ELF-1 (cell line): ENCODE measurements at places on chromosomes 2 and 18.

DNA sequence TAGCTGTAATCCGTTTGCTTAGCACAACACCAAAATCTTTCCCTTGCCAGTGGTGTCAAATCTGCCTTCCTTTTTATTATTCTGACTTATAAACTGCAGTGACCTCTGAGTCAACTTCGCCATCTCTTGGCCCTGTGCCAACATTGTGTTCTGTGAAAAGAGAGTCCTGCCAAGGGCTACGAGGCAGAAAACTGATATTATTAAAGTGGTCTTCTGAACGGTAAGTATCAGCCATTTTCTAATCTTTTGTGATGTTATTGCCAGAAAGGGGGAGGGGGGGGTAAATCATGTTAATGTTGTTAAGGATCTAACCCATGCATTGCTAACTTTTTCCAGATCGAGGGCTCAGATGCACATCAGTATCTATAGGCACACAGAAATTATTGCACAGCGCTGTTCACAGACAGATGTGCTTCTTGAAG lies 121.5 kb upstream of the LTBP1 start:
- DNase-seq = no peak

GRCh38 chr18:13239171-13239956 lies 20.8 kb downstream of the LDLRAD4 start:
- DNase-seq = peak; percentile 50

GRCh38 chr18:13185675-13186198 lies 32.8 kb upstream of the LDLRAD4 start:
- no peak for DNase-seq

- peak; percentile 72 for DNase-seq
Measured at GRCh38 chr2:43131051-43131889, 95.1 kb downstream of the ZFP36L2 start.

- DNase-seq = no peak
Measured at GRCh38 chr2:33395655-33396249, 80.7 kb upstream of the RASGRP3 start.

- no peak for DNase-seq
Measured at GRCh38 chr18:38427736-38428135, 862.1 kb upstream of the CELF4 start.

DNA sequence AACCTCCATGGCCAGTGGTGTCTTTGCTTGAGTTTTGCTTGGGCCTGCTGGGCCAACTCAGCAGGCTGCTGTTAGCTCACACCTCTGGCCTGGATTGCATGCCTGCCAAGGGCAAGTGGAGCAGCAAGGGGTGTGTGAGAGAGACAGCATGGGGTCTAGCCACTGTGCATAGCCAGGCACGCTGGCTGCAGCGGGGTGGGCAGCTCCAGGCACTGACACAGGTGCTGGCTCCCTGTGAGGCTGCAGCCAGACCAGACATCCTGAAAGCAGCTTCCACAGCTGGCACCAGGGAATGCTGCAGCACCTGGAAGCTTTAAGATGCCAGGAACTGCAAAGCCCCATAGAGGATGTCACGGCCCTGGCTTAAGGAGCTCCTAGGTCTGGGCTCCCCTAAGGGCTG lies 376.4 kb upstream of the VWC2L start:
- no peak for DNase-seq

DNA sequence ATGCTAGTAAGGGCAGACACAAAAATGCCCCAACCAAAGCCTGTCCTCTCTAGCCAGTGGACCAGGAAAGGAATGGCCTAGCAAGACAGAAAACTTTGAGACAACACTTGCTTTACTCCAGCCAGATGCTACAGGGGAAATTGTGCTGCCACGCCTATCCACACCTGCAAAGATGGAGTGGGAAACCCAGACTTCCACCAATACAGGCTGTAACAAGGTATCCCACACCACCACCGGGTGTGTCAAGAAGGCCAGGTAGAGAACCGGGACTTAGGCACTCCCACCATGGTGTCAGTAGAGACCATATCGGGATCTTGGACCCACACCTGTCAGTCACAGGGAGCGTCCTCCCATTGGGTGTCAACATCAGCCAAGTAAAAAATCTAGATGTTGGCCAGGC lies 16.2 kb upstream of the ESPNL start:
- DNase-seq = no peak

DNA sequence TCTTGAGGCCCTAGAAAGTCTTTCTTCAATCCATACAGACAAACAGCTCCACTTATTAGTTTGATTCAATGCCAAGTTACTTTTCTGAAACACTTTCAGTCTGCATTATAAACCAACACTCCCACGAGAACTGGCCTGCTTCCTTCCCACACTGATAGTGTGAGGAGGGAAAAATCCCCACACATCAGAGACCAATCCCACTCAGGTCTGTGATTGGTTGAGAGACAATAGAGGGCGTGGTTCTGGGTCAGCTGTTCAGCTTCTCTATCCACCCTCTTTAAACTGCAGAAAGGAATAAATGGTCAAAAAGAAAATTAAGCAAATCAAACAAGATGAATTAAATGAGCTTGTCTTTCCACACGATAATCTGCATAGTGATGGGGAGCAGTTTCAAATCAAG lies 152.5 kb downstream of the NRP2 start:
- DNase-seq = no peak

- DNase-seq = no peak
Measured at GRCh38 chr18:7470101-7470500, 97.0 kb upstream of the PTPRM start.

GRCh38 chr2:33491441-33492084 lies 15.1 kb downstream of the RASGRP3 start:
- DNase-seq = peak; percentile 31

- DNase-seq = peak; percentile 43
Measured at GRCh38 chr2:3451926-3452671, 67.2 kb downstream of the ADI1 start.

DNA sequence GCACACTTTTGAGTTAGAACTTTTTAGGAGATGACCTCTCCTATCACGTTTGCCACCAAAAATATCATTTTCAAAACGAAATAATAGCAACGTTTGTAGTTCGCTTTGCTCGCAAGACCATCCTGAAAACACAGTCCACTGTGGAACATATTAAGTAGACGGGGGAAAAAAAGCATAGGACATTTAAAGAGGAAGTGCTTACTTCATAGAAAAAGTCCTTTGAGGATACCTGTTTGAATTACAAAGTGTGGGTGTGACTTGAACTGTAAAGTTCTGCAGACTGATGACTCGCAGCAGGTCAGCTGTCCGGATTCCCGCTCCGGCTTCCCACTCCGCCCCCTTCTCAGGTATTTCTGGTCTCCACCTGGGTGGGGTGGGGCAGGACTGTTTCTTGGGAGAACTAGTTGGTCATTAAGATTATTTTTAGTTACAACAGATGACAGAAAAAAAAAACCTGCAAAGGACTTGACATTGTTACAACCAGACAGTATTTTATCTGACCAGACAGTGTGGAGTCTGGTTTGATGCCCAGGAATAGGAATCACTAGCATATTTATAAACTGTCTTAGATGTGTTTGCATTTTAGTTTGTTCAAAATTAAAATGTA lies 13.3 kb downstream of the CNOT11 start:
- DNase-seq = peak; percentile 27

- no peak for DNase-seq
Measured at GRCh38 chr2:189297446-189297845, 117.9 kb upstream of the COL5A2 start.

GRCh38 chr2:235698028-235698427 lies 204.2 kb downstream of the AGAP1 start:
- no peak for DNase-seq

GRCh38 chr2:68594674-68595492 lies 48.5 kb upstream of the PROKR1 start:
- DNase-seq = peak; percentile 56

GRCh38 chr18:354003-354402 lies 86.2 kb upstream of the THOC1 start:
- DNase-seq = no peak

- DNase-seq = no peak
Measured at GRCh38 chr18:52408800-52409302, 68.9 kb downstream of the DCC start.

- no peak for DNase-seq
Measured at GRCh38 chr2:21406911-21407310, 283.1 kb downstream of the TDRD15 start.

DNA sequence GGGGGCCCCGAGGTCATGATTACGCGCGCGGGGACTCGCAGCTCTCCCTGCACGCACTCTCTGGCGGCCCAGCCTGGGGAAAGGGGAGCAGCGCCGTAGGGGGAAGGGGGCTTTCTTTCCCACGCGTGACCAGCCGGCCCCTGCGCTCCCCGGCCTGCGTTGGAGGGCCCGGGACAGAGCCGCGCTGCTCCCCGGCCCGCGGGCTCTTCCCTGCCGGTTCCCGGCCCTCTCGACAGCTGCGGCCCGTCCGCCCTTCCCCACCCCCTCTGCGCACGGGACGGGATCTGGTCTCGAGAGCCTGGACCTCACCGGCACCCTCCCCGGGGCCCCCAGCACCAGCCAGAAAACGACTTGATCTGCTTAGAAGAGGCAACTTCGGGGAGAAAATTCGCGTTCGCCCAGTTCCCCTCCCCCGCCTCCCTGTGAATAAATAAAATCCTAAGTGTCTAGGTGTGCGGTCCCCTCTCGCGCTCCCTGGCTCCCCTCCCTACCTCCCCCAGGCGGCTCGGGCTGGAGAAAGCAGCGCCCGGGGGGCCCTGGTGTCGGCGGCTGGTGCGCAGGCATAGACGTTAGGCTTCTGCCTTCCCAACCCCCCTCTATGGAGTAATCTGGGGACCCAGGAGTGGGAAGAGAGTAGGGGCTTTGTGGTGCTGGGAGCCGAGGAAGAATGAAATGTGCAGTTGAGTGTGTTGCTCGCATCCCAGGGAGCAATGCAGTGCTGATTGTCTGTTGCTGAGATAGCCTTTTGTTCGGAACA lies 803 bp upstream of the FIGN start:
- DNase-seq = peak; percentile 89

GRCh38 chr18:24630346-24630880 lies 170.0 kb downstream of the HRH4 start:
- no peak for DNase-seq
